ENCODE measurements at places on chromosomes 12 and 14.

DNA sequence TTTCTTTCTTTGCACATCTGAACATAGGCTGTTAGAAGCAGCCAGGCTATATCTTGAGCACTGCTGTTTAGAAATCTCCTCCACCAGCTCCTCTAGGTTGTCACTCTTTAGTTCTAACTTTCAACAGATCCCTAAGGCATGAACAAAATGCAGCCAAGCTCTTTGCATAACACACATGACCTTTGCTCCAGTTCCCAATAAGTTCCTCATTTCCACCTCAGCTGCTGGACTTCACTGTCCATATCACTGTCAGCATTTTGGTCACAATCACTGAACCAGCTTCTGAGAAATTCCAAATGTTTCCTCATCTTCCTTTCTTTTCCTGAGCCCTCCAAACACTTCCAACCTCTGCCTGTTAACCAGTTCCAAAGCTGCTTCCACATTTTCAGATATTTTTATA lies 27.6 kb upstream of the C14orf132 start:
- DNase-seq = no peak

DNA sequence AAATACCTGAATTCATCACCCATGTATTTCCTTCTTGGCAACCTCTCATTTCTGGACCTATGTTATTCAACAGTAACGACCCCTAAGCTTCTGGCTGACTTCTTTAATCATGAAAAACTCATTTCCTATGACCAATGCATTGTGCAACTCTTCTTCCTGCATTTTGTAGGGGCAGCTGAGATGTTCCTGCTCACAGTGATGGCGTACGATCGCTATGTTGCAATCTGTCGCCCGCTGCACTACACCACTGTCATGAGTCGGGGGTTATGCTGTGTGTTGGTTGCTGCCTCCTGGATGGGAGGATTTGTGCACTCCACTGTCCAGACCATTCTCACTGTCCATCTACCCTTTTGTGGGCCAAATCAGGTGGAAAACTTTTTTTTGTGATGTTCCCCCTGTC lies 356 bp downstream of the OR4Q2 start:
- no peak for DNase-seq

DNA sequence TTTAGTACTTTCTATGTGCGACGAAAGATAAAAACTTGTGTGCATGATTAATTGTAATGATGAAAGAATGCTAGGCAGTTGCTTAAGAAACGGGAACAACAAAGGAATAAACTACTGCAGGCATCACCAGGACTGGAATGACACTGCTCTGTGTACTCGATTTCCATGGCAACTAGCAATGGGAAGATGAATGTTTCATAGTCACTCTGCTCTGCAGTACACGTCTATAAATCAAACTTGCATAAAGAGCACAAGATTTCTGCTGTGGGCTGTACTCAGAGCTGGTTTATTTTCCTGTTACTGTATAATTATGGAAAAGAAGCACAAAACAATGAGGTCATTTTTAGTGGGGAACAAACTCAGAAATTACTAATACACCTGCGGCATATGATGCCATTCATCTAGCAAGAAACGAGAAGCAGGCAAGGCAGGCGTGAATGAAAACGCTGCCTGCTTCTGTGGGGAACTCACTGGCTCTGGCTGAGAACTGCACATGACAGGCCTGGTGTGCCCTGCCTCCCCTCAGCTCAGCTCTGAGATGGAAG lies 41.8 kb downstream of the EFCAB11 start:
- DNase-seq = no peak

DNA sequence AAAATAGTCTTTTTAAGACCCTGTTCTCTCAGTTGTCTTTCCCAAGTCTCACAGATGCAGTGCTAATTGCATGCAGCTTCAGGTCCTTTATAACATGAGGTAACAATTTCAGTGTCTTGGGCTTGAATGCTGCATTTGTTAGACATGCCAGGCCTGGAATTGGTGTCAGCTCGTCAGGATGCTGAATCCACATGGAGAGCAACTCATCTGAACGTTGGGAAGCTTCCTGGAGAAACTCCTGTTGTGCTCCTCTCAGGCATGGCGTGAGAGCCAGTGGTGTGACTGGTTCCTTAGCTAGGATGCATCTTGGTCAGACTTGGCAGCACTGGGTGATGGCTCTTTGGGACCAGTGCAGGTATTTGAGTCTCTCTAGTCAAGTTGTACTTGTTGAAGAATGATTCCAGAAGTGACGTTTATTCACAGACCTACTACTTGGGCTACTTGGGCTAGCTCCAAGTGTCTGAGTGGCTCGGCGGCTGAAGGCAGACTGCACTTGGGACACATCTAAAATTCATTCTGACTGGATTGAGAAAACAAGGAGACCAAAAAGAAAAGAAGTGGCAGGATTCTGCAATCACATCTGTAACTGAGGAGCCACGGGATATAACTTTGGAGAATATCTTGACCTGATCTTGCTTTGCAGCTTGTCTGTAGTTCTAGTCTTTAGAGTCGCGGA lies 134.8 kb upstream of the ARHGAP5 start:
- no peak for DNase-seq

- DNase-seq = no peak
Measured at GRCh38 chr12:54404061-54405004, 14.7 kb downstream of the ITGA5 start.

DNA sequence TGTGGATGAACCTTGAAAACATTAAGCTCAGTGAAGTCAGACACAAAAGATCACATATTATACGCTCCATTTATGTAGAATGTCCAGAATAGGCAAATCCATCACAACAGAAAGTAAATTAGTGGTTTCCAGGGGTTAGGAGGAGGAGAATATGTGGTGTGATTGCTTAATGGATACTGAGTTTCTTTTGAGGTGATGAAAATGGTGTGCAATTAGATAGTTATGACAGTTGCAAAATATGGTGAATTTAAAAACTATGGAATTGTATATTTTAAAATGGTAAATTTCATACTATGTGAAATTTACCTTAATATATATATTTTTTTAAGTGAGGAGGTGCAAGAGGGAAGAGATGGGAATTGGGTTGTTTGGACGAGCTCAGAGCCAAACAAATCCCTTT lies 46.3 kb upstream of the KICS2 start:
- DNase-seq = no peak
